ENCODE measurements at places on chromosomes 6 and 20.

GRCh38 chr6:138988469-138988834 lies 399 bp upstream of the REPS1 start:
- no peak for DNase-seq

DNA sequence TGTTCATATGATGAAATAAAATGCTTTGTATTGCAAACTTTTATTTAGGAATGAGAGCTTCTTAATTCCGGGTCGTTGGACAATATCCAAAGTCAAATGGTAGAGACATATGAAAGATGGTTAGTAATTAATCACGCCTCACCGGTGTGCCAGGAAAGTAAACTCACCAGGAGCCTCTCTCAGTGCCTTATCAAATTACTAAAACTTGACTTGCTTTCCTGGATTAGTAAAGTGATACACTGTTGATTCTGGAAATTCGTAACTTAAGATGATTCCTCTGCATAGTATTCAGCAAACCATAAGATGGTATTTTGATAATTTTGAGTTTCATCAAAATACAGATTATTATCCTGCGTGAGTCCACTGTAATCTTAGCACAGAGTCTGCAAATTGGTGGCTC lies 115.2 kb downstream of the PAX1 start:
- no peak for DNase-seq

DNA sequence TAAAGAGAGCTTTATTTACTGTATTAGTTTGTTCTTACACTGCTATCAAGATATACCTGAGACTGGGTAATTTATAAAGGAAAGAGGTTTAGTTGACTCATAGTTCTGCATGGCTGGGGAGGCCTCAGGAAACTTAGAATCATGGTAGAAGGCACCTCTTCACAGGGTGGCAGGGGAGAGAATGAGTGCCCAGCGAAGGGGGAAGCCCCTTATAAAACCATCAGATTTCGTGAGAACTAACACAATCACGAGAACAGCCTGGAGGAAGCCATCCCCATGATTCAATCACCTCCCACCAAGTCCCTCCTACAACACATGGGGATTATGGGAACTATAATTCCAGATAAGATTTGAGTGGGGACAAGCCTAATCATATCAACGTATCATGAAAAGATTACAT lies 27.2 kb downstream of the ARID1B start:
- DNase-seq: no peak

DNA sequence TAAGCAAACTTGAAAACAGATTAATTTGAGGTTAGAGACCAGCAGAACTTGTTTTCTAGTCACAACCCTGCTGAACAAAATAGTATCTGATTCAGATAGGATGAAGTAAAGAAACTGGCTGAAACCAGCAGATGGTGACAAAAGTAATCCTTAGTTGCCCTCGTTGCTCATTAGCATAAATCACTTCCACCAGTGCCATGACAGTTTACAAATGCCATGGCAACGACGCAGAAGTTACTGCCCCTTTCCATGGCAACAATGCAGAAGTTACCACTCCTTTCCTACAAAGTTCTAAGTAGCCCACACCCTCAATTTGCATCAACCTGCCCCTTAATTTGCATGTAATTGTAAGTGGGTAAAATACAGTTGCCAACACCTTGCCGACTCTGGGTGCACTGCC lies 23.7 kb downstream of the SNRPB start:
- no peak for DNase-seq

GRCh38 chr20:36860339-36860738 lies 15.6 kb upstream of the TLDC2 start:
- DNase-seq: no peak

DNA sequence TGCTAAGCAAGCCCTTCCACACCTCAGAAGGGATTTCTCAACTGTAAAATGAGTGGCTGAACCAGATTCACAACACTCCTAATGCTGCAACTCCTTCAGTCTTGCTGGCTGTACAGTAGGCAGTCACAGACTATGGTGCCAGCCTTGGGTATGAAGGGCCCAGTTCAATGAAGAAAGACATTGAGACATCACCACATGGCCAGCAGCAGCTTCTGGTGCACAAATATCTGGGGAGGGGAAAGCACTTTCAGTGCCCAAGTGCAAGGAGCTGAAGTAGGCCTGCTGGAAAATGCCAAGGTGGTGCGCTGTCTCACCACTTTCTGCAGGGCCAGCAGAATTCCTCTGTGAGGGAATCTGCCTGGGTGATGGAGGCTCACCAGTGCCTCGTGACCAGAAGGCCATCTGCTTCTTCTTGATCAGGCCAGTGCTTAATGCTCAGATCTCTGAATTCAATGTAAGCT lies 1.8 kb downstream of the PLA2G7 start:
- DNase-seq: no peak

GRCh38 chr6:87200469-87201175 lies 45.3 kb downstream of the ZNF292 start:
- peak; percentile 6 for DNase-seq

DNA sequence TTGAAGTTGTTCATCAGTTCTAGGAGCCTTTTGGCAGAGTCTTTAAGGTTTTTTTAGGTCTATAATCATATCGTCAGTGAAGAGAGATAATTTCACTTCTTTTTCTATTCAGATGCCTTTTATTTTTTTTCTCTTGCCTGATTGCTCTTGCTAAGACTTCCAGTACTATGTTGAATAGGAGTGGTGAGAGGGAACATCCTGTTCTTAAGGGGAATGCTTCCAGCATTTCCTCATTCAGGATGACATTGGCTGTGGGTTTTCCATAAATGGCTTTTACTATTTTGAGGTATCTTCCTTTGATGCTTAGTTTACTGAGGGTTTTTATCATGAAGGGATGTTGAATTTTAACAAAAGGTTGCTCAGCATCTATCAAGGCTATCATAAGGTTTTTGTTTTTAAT lies 109.5 kb downstream of the CLVS2 start:
- no peak for DNase-seq

GRCh38 chr6:139257821-139258398 lies 33.9 kb downstream of the TXLNB start:
- no peak for DNase-seq

- no peak for DNase-seq
Observed at GRCh38 chr6:25220857-25221256, 58.3 kb upstream of the CARMIL1 start.

DNA sequence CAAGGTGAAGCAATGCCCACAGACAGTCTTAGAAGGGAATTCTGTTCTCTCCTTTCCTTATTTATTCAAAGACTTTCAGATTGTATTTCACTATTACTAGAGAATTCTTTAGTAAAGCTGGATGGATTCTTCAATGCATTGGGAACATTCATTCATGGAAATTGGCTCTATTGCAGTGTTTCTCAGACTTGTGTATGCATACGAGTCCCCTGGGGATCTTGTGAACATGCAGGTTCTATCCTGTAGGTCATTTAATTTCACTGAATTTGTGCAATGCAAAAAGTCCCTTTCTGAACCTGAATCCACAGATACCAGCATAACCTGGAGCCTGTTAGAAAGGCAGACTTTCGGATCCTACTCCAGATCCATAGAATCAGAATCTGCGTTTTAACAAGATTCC lies 160.9 kb upstream of the AHI1 start:
- DNase-seq: no peak

GRCh38 chr6:22133357-22133756 lies 163.5 kb downstream of the PRL start:
- no peak for DNase-seq

GRCh38 chr6:135686784-135687301 lies 164.7 kb upstream of the PDE7B start:
- peak; percentile 61 for DNase-seq

GRCh38 chr20:53611449-53611894 lies 17.8 kb upstream of the ZNF217 start:
- DNase-seq: no peak

- DNase-seq: no peak
Observed at GRCh38 chr20:21808863-21809664, 103.6 kb downstream of the PAX1 start.

DNA sequence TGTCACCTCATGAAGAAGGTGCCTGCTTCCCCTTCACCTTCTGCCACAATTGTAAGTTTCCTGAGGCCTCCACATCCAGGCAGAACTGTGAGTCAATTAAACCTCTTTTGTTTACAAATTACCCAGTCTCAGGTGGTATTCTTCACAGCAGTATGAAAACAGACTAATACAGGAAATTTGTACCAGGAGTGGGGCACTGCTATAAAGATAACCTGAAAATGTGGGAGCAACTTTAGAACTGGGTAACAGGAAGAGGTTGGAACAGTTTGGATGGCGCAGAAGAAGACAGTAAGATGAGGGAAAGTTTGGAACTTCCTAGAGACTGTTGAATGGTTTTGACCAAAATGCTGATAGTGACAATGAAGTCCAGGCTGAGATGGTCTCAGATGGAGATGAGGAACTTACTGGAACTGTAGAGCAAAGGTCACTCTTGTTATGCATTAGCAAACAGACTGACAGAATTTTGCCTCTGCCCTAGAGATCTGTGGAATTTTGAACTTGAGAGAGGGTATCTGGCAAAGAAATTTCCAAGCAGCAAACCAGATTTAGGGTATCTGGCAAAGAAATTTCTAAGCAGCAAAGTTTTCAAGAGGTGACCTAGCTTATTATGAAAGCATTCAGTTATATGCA lies 23.5 kb upstream of the COL21A1 start:
- no peak for DNase-seq

DNA sequence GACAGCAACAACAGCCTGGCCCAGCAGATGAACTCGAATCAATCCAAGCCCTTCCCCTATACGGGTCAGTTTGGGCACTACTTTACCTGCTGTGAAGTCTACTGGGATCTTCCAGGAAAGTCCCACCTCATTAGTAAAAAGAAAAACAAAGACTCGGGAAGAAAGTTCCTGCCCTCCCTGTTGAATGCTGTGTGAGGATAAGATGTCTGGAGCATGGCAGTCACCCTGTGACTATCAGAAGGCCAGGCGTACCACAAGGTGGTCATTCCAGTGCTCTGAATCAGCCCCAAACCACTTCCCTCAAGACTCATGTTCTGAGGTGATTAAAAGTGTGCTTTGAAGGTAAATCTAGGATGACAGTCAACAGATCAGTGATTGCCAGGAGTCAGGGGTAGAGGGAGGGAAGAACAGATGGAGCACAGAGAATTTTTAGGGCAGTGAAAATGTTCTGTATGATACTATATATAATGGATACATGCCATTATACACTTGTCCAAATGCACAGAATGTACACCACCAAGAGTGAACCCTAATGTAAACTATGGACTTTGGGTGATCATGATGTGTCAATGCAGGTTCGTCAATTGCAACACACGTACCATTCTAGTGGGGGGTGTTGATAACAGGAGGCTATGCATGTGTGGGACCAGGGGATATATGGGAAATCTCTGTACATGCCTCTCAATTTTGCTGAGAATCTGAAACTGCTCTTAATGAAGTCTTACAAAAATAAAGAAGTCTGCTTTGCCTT lies 14.7 kb downstream of the FKBP1A start:
- no peak for DNase-seq

DNA sequence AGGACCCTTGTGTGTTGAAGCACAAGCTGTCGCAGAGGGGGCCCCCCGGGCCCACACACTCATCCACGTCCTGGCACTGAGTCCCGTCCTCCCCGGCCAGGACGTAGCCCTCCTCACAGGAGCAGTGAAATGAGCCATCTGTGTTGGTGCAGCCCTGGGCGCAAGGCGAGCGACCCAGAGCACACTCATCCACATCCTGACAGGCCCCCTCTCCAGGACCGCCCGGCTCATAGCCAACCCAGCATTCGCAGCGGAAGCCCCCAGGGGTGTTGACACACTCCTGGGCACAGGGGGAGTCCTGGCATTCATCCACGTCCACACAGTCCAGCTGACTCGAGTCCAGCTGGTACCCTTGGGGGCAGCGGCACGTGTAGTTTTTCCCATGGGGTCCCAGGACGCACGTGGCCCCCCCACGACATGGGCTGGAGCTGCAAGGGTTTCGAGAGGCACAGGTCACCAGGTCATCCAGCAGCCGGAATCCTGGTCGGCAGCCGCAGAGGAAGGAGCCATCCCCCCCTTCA lies 1.2 kb downstream of the CD93 start:
- DNase-seq: no peak

DNA sequence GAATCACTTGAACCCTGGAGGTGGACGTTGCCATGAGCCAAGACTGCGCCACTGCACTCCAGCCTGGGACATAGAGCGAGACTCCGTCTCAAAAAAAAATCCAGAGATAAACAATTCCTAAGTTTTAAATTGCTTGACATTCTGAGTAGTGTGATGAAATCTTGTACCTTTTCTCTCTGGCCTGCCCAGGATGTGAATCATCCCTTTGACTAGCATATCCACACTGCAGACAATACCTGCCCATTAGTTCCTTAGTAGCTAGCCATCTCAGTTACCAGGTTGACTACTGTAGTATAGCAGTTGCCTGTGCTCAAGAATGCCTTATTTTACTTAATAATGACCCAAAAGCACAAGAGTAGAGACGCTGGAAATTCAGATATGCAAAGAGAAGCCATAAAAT lies 2.8 kb downstream of the ZFP57 start:
- DNase-seq: no peak

DNA sequence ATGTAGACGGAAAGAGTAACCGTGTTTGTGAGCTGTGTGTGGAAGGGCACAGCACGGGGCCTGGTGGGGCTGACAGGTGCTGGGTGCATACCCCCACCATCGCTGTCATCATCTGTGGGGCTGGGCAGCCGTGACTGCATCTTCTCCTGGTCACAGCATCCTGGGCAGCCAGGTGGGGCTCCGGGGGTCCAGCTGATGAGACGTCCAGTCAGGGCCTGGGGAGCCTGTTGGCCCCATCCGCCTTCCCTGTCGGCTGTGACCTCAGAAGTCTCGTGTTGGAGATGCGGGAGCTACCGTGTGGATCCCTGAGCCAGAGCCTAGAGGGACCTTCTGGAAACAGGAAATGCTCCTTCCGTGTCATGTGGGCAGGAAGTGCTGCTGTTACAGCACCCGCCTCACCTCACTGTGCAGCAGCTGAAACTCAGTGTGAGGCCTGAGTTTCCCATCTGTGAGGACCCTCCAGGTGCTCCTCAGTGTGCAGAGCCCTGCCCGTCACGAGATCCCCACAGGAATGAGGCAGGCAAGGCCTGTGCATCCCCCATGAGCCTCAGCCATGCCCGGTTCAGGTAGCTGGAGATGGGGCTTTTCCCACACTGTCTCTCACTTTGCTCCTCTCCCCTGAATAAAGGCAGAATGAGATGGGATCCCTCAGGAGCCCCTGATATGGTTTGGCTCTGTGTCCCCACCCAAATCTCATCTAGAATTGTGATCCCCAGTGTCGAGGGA lies 108.7 kb downstream of the ERMARD start:
- no peak for DNase-seq

All from SK-N-MC (cell line).